ENCODE measurements at places on chromosomes 4 and X.

- no peak for DNase-seq
Measured at GRCh38 chrX:8192276-8192675, 21.2 kb upstream of the VCX2 start.

DNA sequence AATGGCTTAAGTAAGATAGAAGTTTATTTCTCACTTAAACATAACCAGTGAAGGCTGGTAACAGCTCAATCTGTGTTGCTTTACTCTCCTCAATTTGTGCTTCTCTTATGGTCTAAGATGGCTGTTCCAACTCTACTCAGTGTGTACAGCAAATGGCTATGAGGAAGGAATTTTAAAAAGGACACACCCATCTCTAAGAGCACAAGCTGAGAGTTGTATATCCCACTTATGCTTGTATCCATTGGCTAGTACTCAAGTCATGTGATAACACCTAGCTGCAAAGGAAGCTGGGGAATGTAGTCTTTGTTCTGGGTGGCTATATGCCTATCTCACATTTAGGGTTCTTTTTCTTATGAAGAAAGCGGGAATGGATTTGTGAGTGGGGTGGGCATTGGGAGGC, 63.3 kb downstream of the GPAT3 start:
- DNase-seq: no peak

GRCh38 chrX:153871946-153872878, 13.8 kb downstream of the L1CAM start:
- DNase-seq: no peak

DNA sequence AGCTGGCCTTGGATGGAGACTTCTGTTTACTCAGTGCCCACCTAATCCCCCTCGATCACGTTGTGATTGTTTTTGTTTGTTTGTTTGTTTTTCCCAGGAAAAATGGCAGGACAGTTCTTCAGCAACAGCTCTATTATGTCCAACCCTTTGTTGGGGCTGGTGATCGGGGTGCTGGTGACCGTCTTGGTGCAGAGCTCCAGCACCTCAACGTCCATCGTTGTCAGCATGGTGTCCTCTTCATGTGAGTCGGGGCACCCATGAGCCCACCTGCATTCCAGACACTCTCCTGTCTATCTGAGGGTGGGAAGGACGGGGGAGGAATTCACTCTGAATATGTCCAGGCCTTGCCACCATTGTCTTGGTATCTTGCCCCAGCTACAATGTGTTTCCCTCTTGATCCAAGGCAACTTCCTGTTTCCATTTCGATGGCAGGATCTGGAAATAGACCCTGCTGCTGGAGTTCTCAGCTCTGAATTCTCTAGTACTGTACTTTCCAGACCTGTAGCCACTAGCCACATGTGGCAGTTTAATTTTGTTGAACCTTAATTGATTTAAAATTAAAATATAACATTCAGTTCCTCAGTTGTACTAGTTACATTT, 10.5 kb downstream of the SLC34A2 start:
- DNase-seq: no peak

Data from stimulated activated CD4-positive, alpha-beta T cell treated with anti-CD3 and anti-CD28 coated beads, TNF-alpha, amount 100 ng/mL, for 24 hours (primary cell).